Airway epithelial cell (primary cell): ENCODE measurements at places on chromosomes 1 and 21. TPM values are rescaled to one million over a fixed set of nuclear protein-coding genes. Genes with fewer than 3 reads are reported as not detected.

The LHX8 gene
- total RNA-seq: not detected in 2 replicates

The SPRR4 gene
- total RNA-seq: not detected in 2 replicates

The KCNH1 gene
- not detected in 2 replicates for total RNA-seq

The RBM11 gene
- total RNA-seq: 0.35 TPM in 1 of 2 replicates, not detected in the other

The CD52 gene
- total RNA-seq: not detected in 2 replicates

The RAP1GAP gene
- total RNA-seq: 0.46 and 1.8 TPM in 2 replicates

The AVPR1B gene
- not detected in 2 replicates for total RNA-seq

The FAAH gene
- 11.1 and 20.8 TPM in 2 replicates for total RNA-seq

The OLIG2 gene
- total RNA-seq: not detected in 2 replicates

The LYPLA2 gene
- total RNA-seq: 72.2 and 117 TPM in 2 replicates

The DMRTA2 gene
- total RNA-seq: 6.5 and 7.9 TPM in 2 replicates

The CACNA1S gene
- not detected in 2 replicates for total RNA-seq

The SPRR2B gene
- not detected in 2 replicates for total RNA-seq

The CELA2B gene
- not detected in 2 replicates for total RNA-seq

The NFASC gene
- total RNA-seq: 4.0 and 5.4 TPM in 2 replicates

The FMO3 gene
- not detected in 2 replicates for total RNA-seq

The RAB7B gene
- total RNA-seq: 35.4 and 45.1 TPM in 2 replicates

The IVL gene
- total RNA-seq: 46.3 and 60.1 TPM in 2 replicates

The KRTAP20-4 gene
- not detected in 2 replicates for total RNA-seq

The KCNE2 gene
- not detected in 2 replicates for total RNA-seq

The PTGS2 gene
- total RNA-seq: 37.9 and 46.1 TPM in 2 replicates

The C1orf185 gene
- total RNA-seq: not detected in 2 replicates

The CATSPERE gene
- total RNA-seq: 0.07 TPM in 1 of 2 replicates, not detected in the other

The KCNA2 gene
- not detected in 2 replicates for total RNA-seq

The RGS7 gene
- not detected in 2 replicates for total RNA-seq

The C1orf35 gene
- 23.6 and 27.2 TPM in 2 replicates for total RNA-seq

The C1orf94 gene
- not detected in 2 replicates for total RNA-seq

The ARTN gene
- total RNA-seq: 43.2 and 49.7 TPM in 2 replicates

The PEX11B gene
- total RNA-seq: 28.5 and 31.9 TPM in 2 replicates
